ENCODE measurements at places on chromosomes 2 and 18. TPM values are rescaled to one million over a fixed set of nuclear protein-coding genes. Genes with fewer than 3 reads are reported as not detected.

MOGAT1 gene
- total RNA-seq: not detected

EHD3 gene
- 43.4 TPM for total RNA-seq

EFEMP1 gene
- total RNA-seq: 12.7 TPM

DNA sequence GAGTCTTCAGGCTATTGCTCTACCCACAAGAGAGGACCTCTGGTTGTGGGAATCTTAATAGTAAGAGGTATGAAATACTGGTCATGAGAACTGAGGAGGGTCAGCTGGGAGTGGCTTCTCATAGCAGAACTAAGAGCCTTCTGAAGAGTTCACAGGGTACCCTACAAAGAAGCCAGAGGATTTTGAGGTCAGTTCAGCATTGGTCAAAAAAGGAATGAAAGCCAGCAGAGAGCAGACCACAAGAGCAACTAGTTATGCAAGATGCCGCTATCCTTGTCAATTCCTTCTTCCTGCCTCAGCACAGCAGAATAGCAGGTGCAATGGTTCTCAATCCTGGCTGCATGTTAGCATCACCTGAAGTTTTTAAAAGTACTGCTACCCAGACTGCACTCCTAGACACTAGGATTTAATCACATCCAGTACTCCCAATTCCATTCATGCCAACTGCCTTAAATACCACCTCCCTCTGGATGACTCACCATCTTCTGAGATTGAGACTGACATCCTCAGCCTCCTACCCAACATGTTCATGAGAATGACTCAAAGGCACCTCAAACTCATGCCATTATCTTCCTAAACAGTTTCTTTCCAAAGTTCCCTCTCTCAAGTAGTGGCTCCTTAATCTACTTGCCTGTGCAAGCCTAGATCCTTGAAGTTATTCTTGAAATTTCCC is 81.0 kb upstream of the RBMS1 start:
- ATAC-seq: peak; percentile 71

DNA sequence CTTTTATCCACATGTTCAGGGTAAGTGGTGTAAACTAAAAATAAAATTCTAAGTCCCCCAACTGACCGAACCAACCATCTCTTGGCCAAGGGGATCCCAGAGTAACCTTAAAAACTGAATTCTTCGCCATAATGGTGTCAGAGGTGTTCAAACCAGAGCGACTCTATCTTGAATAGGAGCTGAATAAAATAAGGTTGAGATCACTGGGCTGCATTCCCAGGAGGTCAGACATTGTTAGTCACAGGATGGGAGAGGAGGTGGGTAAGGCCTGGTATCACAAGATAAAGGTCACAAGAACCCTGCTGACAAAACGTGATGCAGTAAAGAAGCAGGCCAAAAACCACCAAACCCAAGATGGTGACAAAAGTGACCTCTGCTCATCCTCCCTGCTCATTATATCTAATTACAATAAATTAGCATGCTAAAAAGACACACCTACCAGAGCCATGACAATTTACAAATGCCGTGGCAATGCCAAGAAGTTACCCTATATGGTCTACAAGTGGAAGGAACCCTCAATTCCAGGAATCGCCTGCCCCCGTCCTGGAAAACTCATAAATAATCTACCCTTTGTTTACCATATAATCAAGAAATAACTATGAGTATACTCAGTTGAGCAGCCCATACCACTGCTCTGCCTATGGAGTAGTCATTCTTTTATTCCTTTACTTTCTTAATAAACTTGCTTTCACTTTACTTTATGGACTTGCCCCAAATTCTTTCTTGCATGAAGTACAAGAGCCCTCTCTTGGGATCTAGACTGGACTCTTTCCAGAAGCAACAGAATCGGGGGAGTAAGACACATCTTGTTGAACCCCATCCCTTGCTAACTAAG is 302.4 kb downstream of the STK39 start:
- no peak for ATAC-seq

ERMN gene
- not detected for total RNA-seq

VIT gene
- total RNA-seq: 2.6 TPM

DNA sequence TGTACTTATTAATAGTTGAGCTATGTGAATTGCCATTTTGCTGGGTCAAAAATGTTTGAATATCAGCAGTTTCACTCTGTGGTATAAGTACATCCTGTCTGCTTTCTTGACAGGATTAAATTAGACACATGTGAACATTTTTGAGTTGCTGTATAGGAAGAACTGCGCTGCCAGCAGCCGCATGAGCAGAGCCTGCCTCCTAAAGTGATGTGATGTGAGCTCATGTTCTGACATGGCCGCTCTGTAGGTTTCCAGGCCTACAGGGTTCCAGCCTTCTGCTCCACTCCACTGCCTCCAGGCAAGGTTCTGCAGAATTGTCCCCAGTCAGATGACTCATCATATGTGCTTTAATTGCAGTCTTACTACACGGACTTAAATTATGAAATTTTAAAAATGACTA is 119.7 kb upstream of the NFATC1 start:
- ATAC-seq: peak; percentile 72

DNA sequence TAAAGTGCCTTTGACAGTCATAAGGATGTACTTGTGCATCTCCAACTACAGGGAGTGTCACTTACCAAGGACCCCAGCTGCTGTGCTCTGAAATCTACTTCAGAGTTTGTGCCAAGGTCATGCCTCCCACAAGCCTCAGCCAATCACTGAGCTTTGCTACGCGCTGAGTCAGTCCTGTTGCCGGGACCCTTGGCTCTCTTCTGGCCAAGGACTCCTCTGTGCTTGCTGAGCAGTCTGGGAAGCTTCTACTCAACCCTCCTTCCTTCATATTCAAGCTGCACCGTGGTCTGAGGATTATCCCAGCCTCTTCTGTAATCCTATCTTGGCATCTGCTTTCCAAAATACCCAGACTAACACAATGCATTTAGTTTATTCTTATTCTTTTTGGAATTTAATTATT is 398.9 kb upstream of the FANCL start:
- no peak for ATAC-seq

- no peak for ATAC-seq
Measured at GRCh38 chr18:74793746-74794145, 196.1 kb downstream of the ZNF407 start.

DNA sequence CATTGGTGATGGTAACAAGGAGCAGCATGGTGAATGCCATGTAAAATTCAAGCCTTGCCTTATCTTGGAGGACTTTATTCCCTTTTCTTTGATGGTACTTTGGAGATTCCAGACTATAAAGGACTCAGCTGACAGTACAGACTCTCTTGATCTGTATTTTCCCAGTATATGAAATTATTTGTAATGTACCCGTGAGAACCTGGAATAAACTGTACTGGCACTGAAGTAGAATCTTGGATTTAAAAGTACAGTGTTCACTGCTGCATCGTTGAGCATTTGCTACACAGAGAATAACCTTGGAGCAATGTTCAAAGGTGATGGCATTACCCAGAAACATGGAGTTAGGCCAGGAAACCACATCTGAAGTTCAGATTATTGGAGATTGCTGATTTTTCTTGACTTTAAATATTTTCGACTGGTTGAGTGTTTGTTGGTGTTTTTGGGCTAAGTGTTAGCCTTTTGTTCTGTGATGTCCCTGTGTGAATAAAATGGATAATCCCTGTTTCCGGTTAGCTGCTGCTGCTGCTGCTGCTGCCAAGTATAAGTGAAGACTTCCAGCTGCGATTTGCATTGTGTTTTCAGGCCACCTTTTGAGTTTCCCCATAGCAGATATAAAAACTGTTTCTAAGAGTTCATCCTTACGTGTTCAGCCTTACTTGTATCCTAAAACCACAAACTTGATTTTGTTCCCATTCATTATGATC is 122.0 kb downstream of the SPTBN1 start:
- ATAC-seq: no peak

MYOM1 gene
- 0.32 TPM for total RNA-seq

DNA sequence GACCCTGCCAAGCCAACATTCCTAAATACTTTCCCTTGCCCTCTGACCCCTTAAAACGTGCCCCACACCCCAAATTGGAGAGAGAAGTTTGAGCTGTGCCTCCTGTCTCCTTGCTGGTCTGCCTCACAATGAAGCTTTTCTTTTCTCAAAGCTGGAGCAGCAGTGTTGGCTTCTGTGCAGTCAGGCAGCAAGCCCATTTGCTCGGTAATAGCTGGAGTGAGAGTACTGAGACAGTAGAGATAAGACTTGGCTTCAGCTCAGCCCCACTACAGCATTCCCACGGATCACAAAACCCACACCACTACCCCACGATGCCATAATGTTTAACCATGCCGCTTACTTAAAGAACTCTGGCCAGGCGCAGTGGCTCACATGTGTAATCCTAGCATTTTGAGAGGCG is 73.0 kb downstream of the NCAPH start:
- ATAC-seq: no peak

GRCh38 chr2:39381653-39382052 is 55.4 kb downstream of the MAP4K3 start:
- ATAC-seq: no peak

- ATAC-seq: peak; percentile 84
Measured at GRCh38 chr2:67046591-67046990, 350.5 kb upstream of the ETAA1 start.

GRCh38 chr2:239590276-239590675 is 189.5 kb upstream of the HDAC4 start:
- ATAC-seq: no peak

GTF2A1L gene
- total RNA-seq: not detected

TRIM43 gene
- total RNA-seq: not detected

HOXD3 gene
- total RNA-seq: 0.52 TPM

DNA sequence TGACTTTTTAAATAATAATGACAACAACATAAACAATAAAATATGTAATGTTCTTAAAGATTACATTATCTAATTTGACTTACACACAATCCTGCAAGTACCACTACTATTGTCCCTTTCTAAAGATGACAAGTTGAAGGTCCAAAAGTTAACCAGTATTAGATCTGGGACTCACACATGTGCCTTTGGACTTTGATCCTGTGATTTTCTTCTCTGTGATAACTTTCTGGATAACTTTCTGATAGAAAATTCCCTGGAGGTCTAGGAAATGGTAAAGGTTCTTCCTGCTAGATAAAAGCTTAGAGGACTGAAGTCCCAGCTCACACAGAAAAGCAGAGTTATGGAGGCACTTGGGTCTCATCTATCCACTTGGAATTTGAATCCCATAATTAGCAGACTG is 311.9 kb upstream of the KLHL29 start:
- ATAC-seq: no peak

- no peak for ATAC-seq
Measured at GRCh38 chr2:134433979-134434378, 180.1 kb downstream of the MGAT5 start.

NT5C1B gene
- not detected for total RNA-seq

- ATAC-seq: no peak
Measured at GRCh38 chr2:3238951-3239841, 138.4 kb downstream of the EIPR1 start.

All from esophagus mucosa (tissue), 1 donor.